K562 (cell line): ENCODE measurements at places on chromosomes 7 and 10. TPM values are rescaled to one million over a fixed set of nuclear protein-coding genes. Genes with fewer than 3 reads are reported as not detected.

The UTF1 gene
- total RNA-seq: 0.16 and 0.35 TPM in 2 replicates

The WEE2 gene
- total RNA-seq: not detected in 2 replicates

The AGBL3 gene
- total RNA-seq: 2.1 and 2.9 TPM in 2 replicates

DNA sequence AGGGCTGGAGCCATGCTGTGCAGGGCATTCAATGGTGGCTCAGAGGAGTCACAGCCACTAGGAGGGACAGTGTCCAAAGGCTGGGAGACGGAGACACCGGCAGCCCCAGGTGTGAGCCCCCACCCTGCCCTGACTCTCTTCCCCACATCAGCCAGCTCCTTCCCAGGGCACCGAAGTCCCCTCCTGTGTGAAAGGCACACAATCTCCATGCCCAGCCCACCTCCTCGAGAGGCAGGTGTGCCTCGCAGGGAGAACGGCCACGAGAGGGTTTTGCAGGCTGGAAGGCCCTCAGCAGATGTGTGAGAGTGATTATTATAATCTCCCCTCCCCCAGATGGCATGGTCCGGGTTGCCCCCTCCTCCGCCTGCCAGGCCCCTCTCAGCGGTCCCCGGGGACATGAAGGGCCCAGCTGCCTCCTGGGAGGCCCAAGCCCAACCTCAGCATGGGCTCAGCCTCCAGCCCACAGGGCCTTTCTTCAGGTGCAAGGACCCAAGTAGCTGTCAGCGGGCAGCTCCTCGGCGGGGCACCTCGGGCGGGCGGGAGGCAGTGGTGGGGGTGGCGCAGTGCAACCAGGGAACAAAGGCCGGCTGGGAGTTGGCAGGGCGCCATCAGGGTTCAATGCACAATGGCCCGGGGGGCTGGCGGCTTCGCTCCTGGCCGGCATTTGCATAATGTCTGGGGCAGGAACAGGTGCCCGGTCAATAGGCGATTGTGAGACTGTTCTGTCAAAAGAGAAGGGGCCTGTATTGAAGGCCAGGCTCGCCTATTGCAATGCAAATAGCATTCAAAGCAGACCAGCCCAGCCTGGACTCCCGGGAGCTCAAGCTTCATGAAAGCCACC lies 155.3 kb upstream of the ZMIZ1 start:
- H3K4me1 ChIP-seq: no peaks in the 10 kb centered on the region
- peaks cover 45% of the 10 kb centered on the region for H3K27me3 ChIP-seq
- no peak overlapping the region for H3K4me3 ChIP-seq
- H3K36me3 ChIP-seq: no peaks in the 10 kb centered on the region
- DNase-seq: no peak

GRCh38 chr7:5677538-5678294 lies 103.7 kb downstream of the RNF216 start:
- H3K27ac ChIP-seq: no peak overlapping the region
- H3K4me3 ChIP-seq: no peak overlapping the region

- DNase-seq: no peak
- peaks cover 5% of the 10 kb centered on the region for H3K4me1 ChIP-seq
- no peaks in the 10 kb centered on the region for H3K27me3 ChIP-seq
- H3K27ac ChIP-seq: no peak overlapping the region
- H3K4me3 ChIP-seq: peak overlapping the region; percentile 86
Measured at GRCh38 chr10:94361171-94361794, 1.5 kb downstream of the NOC3L start.

DNA sequence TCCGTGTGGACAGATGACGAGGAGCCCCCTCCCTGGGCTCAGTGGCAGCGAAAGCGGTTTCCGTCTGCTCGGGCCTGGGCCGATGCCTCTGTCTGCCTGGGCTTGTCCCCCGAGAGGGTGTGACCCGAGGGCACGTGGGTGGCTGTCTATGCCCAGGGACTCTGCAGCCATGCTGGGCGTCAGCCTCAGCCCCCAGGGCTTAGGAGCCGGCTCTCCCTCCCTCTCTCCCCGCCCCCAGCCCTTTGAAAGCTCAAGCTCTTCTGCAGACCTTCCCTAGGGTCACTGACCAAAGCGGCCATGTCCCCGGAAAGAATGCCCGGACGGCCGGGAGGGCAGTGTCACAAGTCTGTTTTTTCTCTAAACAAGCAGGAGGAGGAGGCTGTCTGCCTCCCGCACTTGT lies 7.1 kb downstream of the MICALL2 start:
- no peak overlapping the region for H3K4me3 ChIP-seq
- no peak overlapping the region for H3K27ac ChIP-seq
- peaks cover 69% of the 10 kb centered on the region; the same call in 1 of the 3 replicates for H3K36me3 ChIP-seq
- no peak for DNase-seq
- H3K4me1 ChIP-seq: peaks cover 91% of the 10 kb centered on the region

- H3K27ac ChIP-seq: no peak overlapping the region
- no peak overlapping the region for H3K4me3 ChIP-seq
- no peaks in the 10 kb centered on the region for H3K27me3 ChIP-seq
- no peaks in the 10 kb centered on the region for H3K36me3 ChIP-seq
- no peak for DNase-seq
Measured at GRCh38 chr7:18445483-18445882, 50.1 kb upstream of the HDAC9 start.

DNA sequence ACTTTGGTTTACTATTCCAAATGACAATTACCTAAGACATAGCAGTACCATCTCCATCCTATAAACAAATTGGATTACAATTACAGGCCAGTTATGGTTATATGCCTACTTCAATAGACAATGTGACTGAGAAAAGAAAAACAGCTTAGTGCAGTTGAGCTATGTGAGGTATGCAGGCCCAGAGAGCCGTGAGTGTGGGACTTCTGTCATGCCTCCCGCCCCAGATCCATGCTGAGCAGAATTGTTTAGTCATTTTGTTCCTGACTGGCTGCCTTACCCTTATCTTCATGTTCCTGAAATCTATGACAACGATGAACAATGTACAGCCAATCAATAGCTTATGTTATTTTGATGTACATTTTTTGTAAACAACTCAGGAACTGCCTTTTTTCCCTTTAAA lies 21.7 kb downstream of the LARP4B start:
- no peak overlapping the region for H3K4me3 ChIP-seq
- peaks cover 77% of the 10 kb centered on the region for H3K36me3 ChIP-seq
- H3K4me1 ChIP-seq: no peaks in the 10 kb centered on the region; the same call in 1 of the 2 replicates
- DNase-seq: no peak
- H3K27me3 ChIP-seq: no peaks in the 10 kb centered on the region
